ENCODE measurements at places on chromosomes 12 and 14.

DNA sequence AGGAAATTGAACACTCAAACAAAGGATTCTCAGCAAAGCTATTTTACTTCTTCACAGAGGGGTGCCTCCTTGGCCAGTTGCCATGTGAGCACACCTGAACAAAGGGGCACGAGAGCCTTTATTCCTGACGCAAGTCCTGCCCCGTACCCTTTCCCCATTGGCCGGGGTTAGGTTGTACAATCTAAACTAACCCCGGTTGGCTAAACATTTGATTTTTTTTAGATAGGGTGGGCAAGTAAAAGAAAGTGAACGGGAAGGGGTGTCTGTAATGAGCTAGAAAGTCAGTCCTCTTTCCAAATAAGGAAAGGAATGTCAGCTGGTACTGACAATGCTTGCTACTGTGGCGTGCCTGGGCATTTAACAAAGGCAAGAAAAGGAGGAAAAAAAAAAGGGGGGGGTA is 135.5 kb upstream of the CDKN3 start:
- no peak for DNase-seq

GRCh38 chr14:81464253-81465002 is 64.3 kb upstream of the STON2 start:
- DNase-seq: peak; percentile 21

DNA sequence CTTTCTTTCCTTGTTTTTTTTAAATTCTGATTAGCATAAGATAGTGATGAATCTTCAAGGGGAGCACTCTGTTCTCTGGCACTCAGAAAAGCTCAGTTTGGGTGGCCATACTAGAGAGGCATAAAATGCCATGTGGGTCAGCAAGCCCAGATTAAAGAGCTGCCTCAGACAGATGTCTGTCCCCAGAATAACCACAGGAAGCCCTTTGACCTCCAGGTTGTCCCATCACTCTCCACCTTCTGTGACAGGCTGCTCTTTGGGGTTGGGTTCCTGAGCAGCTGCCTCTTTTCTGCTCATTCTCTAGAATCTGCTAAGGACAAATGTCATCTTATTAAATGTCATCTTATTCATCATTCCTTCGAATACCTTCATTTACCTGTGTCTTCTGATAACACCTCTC is 96.0 kb upstream of the PDZRN4 start:
- DNase-seq: no peak

DNA sequence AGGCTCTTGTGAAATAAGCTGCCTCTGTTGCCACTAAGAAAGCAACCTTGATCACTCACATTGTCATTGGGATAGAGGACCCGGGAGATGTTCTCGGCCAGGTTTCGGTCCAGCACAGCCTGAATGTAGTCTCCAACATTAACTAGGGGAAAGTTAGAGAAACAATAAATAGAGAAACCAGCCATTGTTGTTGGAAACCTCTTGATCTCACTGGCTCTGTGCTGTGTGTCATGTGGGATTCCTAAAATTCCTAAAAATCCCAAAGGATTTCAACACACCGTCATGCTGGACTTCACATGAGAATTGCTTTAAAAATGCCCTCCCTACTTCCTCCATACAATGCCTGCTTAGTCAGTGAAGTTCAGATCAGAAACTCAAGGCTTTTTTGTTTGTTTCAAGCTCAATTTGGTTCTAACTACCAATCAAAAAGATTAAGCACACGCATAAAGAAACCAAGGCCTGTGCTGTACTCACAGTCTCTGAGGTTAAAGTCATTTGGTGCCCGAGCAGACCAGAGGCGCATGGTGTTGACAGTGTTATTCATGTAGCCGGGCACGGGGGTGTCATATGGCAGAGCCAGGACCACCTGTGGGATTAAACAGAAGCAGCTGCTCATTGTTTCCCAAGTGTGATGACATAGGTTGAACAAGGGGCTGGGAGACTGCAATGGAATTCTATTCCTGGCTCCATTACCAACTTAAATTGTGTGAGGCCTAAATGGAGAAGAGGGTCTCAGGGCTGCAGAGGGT is 23.6 kb downstream of the PYGL start:
- no peak for DNase-seq

DNA sequence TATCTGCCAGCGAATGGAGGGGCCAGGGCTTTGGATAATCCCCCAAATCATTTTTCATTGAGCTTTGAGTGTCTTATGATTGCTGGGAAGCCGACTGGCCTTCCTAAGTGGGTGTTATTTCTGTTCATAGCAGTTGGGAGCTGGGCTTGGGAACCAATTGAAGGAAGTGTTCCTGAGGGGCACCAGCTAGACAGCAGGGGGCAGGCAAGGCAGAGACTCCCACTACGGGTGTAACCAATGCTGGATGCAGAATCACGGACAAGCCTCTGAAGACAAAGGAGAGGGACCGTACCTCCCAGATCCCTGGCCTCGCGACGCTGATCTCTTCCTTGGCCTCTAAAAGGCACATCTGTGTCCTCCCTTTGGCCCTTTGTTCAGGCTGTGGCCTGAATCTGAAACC is 149.0 kb upstream of the PRMT8 start:
- peak; percentile 13 for DNase-seq

- DNase-seq: no peak
Observed at GRCh38 chr14:55691659-55692058, 111.7 kb downstream of the KTN1 start.

- DNase-seq: no peak
Observed at GRCh38 chr14:30283822-30284446, 275.0 kb upstream of the G2E3 start.

- DNase-seq: no peak
Observed at GRCh38 chr12:51863933-51864832, 15.7 kb upstream of the FIGNL2 start.

DNA sequence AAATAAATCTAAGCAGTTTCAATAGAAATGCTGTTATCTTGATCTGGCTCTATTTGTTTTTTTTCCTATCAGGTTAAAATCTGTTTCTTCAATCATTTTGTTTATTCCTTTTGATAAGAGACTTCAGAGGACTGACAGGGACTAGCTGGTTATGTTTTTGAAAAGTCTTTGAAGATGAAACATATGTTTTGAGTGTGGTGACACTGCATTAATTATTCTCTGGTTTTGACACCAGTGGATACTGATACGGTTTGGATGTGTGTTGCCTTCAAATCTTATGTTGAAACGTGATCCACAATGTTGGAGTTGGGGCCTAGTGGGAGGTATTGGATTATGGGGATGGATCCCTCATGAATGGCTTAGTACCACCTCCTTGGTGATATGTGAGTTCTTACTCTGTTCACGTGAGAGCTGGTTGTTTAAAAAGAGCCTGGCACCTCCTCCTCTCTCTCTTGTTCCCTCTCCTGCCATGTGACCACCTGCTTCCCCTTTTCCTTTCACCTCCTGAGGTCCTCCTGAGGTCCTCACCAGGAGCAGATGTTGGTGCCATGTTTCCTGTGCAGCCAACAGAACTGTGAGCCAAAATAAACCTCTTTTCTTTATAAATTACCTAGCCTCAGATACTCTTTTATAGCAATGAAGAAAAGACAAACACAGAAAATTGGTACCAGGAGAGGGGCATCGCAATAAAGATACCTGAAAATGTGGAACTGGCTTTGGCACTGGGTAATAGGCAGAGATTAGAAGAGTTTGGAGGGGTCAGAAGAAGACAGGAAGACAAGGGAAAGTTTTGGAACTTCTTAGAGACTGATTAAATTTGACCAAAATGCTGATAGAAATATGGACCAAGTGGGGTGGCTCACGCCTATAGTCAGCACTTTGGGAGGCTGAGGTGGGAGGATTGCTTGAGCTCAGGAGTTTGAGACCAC is 23.0 kb downstream of the RASSF3 start:
- no peak for DNase-seq

- no peak for DNase-seq
Observed at GRCh38 chr14:104356020-104356737, 217.8 kb downstream of the KIF26A start.

DNA sequence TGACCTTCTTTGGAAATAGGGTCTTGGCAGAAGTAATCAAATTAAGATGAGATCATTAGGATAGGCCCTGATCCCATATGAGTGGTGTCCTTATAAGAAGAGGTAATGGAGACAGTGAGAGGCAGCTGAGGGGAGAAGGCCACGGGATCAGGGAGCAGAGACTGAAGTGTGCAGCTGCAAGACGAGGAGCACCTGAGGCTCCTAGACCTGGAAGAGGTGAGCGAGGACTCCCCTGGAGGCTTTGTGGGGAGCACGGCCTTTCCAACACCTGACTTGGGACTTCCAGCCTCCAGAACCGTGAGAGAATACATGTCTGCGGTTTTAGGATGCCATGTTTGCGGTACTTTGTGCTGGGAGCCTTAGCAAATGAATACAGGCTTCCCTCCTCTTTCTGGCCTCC is 37.5 kb downstream of the LRTM2 start:
- DNase-seq: no peak

- no peak for DNase-seq
Observed at GRCh38 chr12:27143256-27144069, 61.1 kb upstream of the C12orf71 start.

GRCh38 chr14:45212231-45212630 is 40.8 kb downstream of the MIS18BP1 start:
- DNase-seq: no peak

- DNase-seq: no peak
Observed at GRCh38 chr14:102986810-102987579, 64.5 kb downstream of the AMN start.

DNA sequence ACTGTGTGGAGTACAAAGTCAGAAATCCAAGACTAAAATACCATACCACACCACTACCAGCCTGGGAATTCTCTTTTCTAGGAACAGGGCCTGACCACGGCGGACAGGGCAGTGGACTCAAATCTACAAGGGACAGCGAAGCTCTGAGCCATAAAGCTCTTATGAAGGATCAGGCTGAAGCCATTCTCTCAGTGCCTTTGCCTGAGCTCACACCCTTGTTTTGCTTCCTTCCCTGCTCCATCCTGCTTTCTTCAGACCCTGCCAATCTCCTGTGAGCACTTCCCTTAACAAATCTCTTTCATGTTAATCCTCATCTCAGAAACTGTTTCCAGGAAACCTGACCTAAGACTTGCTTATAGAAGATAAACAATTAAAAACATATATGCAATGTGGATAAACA is 398.5 kb downstream of the MDGA2 start:
- DNase-seq: no peak

- DNase-seq: no peak
Observed at GRCh38 chr14:89429199-89430181, 12.5 kb upstream of the FOXN3 start.

DNA sequence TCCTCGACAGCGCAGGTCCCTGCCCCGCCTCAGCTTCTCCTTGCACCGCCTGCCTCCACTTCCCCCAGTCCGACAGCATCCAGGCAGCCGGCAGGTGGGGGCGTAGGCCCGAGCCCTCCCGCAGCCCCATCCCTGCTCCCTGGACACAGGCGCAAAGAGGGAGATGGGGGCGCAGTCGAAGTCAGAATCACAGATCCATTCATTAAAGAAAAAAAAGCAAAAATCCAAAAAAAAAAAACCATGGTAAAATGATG is 41.2 kb downstream of the RFLNA start:
- no peak for DNase-seq

DNA sequence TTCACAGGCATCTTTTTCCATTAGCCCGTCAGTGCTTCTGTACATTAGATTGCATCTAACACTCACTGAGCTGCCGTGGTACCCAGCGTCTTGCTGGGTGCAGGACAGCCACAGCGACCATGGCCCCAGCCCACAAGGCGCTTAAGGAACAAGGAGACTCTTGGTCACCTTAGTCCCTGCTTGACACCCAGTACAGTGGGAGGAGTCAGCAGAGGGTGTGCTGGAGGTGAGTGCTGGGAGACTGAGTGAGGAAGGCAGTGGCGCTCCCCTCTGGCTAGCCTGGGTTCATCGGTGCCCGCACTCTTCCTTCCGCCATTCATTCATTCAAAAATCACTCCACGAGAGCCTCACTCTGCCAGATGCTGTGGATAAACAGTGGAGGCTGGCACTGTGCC is 21.8 kb downstream of the FBLN5 start:
- no peak for DNase-seq

DNA sequence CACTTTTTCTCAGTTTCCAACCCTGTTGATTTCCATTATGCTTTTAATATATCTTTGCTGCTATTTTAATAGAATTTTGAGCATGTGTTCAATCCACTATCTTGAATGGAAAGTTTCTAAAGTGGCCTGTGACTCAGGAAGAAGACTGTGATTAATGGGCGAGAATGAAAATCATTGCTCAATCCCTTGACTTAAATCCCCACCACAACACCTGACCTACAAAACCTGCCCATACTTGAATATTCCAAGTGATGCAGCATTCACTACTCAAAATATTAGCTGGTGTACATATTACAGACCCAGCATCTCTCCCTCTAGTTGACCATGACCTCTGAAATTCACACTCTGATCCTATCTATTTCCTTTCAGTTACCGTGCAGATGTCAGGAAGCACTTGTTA is 1.3 kb upstream of the OAS3 start:
- no peak for DNase-seq

- no peak for DNase-seq
Observed at GRCh38 chr12:1791104-1791841, 29.1 kb upstream of the LRTM2 start.

DNA sequence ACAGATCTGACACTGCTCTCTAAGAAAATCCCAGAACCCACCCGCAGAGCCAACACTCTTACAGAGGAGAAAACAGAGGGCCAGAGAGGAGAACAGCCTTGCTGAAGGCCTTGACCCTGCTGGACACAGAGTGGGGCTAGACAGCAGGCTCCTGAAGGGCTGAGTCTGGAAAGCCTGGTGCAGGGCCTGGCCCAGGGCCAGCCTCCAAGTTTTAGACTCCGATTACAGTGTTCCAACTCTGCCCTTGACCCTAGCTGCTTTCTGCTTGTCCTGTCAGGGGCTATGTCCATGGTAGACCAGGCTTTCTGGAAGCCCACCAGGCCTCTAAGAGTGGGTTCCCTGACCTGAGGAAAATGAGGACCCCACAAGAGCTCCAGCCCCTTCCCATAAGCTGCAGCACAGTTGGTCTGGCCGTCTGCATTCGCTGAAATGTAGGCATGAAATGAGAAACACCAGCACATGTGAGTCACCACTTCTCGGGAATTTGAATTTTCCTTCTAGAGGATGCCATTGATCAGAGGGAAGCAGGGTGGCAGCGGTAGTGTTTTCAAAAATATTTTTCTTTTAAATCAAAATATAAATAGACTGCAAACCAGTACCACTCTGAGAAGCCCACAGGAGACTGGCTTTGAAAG is 154.4 kb downstream of the CALM1 start:
- no peak for DNase-seq

DNA sequence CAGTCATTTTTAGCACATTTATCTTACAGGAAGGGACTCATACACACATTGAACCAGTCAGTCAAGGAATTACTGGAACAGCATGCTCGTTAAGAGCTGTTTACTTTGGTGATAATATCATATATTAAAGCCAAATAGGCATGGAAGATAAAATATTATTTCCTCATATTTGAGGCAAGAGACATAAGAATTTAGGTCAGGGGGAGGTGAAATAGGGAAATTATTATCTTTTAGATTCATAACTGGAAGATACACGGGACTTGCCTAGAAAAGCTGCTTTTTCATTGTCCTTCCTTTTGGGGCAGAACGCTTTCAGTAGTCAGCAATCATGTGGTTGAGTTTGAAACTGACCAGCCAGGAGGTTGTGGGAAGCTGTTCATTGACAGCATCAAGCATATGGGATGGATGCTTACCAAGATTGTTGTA is 72.5 kb downstream of the NTN4 start:
- DNase-seq: no peak

All from C1 segment of cervical spinal cord (tissue), 14 donors.